HFFc6 (cell line): ENCODE measurements at places on chromosomes 16 and 17. TPM values are rescaled to one million over a fixed set of nuclear protein-coding genes. Genes with fewer than 3 reads are reported as not detected.
A peak's percentile ranks its signal among the peaks of the same experiment; 100 is the strongest.

DNA sequence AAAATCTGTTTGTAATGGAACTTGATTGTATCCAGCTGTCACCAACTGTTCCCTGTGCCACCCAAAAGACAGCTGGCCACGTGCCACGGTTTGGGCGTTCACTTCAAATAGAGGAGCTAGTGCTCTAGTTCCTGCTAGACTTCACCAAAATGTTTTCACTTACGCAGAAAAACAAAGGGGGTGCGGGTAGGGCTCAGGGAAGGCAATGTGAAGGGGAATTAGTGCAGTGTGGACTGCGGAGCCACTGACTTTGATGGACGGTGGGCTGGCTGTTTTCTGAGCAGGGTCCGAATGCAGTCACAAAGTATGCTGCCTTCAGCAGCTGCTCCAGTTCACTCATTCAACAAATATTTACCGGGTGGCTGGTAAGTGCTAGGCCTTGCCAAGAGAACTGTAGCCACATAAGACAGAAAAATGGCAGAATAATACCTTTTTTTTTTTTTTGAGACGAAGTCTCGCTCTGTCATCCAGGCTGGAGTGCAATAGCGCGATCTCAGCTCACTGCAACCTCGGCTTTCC lies 7.6 kb upstream of the CYTH1 start:
- peak overlapping the region; percentile 51 for H3K27ac ChIP-seq
- H3K4me1 ChIP-seq, result peaks cover 35% of the 10 kb centered on the region
- H3K4me3 ChIP-seq, result no peak overlapping the region; the same call in 1 of the 2 replicates
- H3K27me3 ChIP-seq, result peaks cover 2% of the 10 kb centered on the region; the same call in 1 of the 2 replicates
- DNase-seq, result no peak
- peaks cover 25% of the 10 kb centered on the region for H3K36me3 ChIP-seq

GRCh38 chr16:57690782-57691471 lies 3.7 kb upstream of the DRC7 start:
- no peaks in the 10 kb centered on the region for H3K4me1 ChIP-seq
- H3K36me3 ChIP-seq, result no peaks in the 10 kb centered on the region
- H3K27ac ChIP-seq, result no peak overlapping the region
- no peak for DNase-seq
- no peak overlapping the region for H3K4me3 ChIP-seq

GRCh38 chr17:76565728-76566612 lies 19.7 kb downstream of the ST6GALNAC2 start:
- no peak for DNase-seq
- H3K27me3 ChIP-seq, result peaks cover 4% of the 10 kb centered on the region
- peaks cover 55% of the 10 kb centered on the region for H3K4me1 ChIP-seq
- H3K27ac ChIP-seq, result peak overlapping the region; percentile 68

DNA sequence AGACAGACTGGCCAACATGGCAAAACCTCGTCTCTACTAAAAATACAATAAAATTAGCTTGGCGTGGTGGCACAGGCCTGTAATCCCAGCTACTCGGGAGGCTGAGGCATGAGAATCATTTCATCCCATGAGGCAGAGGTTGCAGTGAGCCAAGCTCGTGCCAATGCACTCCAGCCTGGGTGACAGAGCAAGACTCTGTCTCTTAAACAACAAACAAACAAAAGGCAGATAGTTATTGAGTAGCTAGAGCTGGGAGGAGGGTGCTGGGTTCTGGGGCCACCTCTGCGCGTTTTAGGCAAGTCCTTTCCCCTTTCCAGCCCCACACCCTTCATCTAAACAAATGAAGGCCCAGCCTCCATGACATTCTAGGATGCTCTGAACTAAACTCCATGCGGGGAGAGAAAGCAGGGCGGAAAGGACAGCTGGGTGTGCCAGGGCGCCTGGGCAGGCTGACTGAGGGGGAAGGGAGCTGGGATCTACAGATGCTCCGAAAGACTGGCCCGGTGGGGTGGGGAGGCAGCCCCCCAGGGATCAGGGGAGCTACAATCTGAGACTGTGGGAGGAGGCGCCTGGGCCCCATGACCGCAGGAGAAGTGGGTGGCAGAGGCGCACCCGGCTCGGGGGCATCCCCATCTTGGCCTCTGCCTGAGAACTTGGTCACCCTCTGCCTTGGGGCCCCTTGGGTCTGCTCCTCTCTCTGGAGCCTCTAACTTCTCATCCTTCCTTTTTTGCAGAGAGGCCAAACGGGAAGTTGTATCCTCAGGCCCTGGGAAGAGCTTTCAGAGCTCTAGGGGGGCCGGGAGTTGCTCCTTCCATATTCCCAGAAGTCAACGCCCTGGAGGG lies 910 bp downstream of the ITGAL start:
- H3K4me3 ChIP-seq, result no peak overlapping the region
- no peaks in the 10 kb centered on the region for H3K36me3 ChIP-seq
- H3K27ac ChIP-seq, result no peak overlapping the region
- DNase-seq, result no peak
- peaks cover 29% of the 10 kb centered on the region for H3K27me3 ChIP-seq
- no peaks in the 10 kb centered on the region for H3K4me1 ChIP-seq

GRCh38 chr17:78966123-78966813 lies 13.5 kb downstream of the LGALS3BP start:
- H3K4me3 ChIP-seq, result no peak overlapping the region
- no peaks in the 10 kb centered on the region; the same call in none of the 2 replicates for H3K27me3 ChIP-seq
- DNase-seq, result no peak
- H3K4me1 ChIP-seq, result peaks cover 19% of the 10 kb centered on the region
- no peaks in the 10 kb centered on the region for H3K36me3 ChIP-seq

GRCh38 chr17:50281739-50282401 lies 7.6 kb downstream of the TMEM92 start:
- no peak for DNase-seq
- H3K27me3 ChIP-seq, result no peaks in the 10 kb centered on the region; the same call in 1 of the 2 replicates
- peaks cover 13% of the 10 kb centered on the region for H3K36me3 ChIP-seq
- H3K27ac ChIP-seq, result no peak overlapping the region

GRCh38 chr16:57409065-57409464 lies 4.5 kb downstream of the CCL17 start:
- no peak overlapping the region for H3K27ac ChIP-seq
- no peak for DNase-seq
- H3K4me3 ChIP-seq, result no peak overlapping the region

- H3K27me3 ChIP-seq, result peaks cover 3% of the 10 kb centered on the region
- no peak overlapping the region for H3K4me3 ChIP-seq
- H3K27ac ChIP-seq, result no peak overlapping the region
- no peak for DNase-seq
Observed at GRCh38 chr17:28575126-28575795, 1.4 kb downstream of the ALDOC start.

GRCh38 chr16:23679274-23679985 lies 741 bp downstream of the PLK1 start:
- H3K27ac ChIP-seq, result peak overlapping the region; percentile 91
- peak overlapping the region; percentile 95 for H3K4me3 ChIP-seq
- peaks cover 29% of the 10 kb centered on the region for H3K36me3 ChIP-seq
- H3K27me3 ChIP-seq, result peaks cover 6% of the 10 kb centered on the region; the same call in 1 of the 2 replicates
- DNase-seq, result no peak

- H3K36me3 ChIP-seq, result no peaks in the 10 kb centered on the region; the same call in 1 of the 2 replicates
- no peak for DNase-seq
- no peaks in the 10 kb centered on the region for H3K4me1 ChIP-seq
- no peak overlapping the region for H3K4me3 ChIP-seq
- no peak overlapping the region for H3K27ac ChIP-seq
- no peaks in the 10 kb centered on the region; the same call in none of the 2 replicates for H3K27me3 ChIP-seq
Observed at GRCh38 chr17:11486101-11486867, 112.0 kb upstream of the DNAH9 start.

GRCh38 chr17:7437369-7437863 lies 1.9 kb upstream of the FGF11 start:
- H3K27ac ChIP-seq, result no peak overlapping the region
- H3K36me3 ChIP-seq, result no peaks in the 10 kb centered on the region; the same call in 1 of the 2 replicates
- H3K4me3 ChIP-seq, result peak overlapping the region; percentile 71; the same call in 1 of the 2 replicates
- peaks cover 37% of the 10 kb centered on the region for H3K4me1 ChIP-seq
- H3K27me3 ChIP-seq, result peaks cover 18% of the 10 kb centered on the region

Gene ACSM2A
- total RNA-seq, result not detected in 3 replicates

Gene KCNJ2
- total RNA-seq, result 0.39 to 0.47 TPM (median 0.47 TPM) in 3 replicates

Gene EIF1
- 810 to 874 TPM (median 838 TPM) in 3 replicates for total RNA-seq

Gene PPL
- total RNA-seq, result 0.06 TPM in 1 of 2 replicates, not detected in the other

Gene IL21R
- 0.96 to 1.9 TPM (median 1.1 TPM) in 3 replicates for total RNA-seq

Gene KCNJ12
- 0.03 TPM in 1 of 3 replicates, not detected in the others for total RNA-seq

Gene GRAP
- total RNA-seq, result 0.27 TPM in 1 of 3 replicates, not detected in the others

Gene CHD9
- 39.7 and 47.8 TPM in 2 replicates for total RNA-seq

Gene CALB2
- total RNA-seq, result 0.70 to 0.92 TPM in 2 of 3 replicates, not detected in the other

Gene TAC4
- not detected in 3 replicates for total RNA-seq

Gene CD300E
- not detected in 3 replicates for total RNA-seq

Gene TNS4
- not detected in 3 replicates for total RNA-seq

Gene EXOC3L1
- 0.18 TPM in 1 of 3 replicates, not detected in the others for total RNA-seq

Gene ARHGDIG
- total RNA-seq, result not detected in 2 replicates

Gene MT1F
- not detected in 2 replicates for total RNA-seq
